NCI-H526 treated with DMSO at 0.1 percent for 48 hours (cell line): ENCODE measurements at places on chromosomes 12 and 14.

GRCh38 chr12:103809154-103809553 lies 31.9 kb downstream of the NT5DC3 start:
- DNase-seq = no peak

DNA sequence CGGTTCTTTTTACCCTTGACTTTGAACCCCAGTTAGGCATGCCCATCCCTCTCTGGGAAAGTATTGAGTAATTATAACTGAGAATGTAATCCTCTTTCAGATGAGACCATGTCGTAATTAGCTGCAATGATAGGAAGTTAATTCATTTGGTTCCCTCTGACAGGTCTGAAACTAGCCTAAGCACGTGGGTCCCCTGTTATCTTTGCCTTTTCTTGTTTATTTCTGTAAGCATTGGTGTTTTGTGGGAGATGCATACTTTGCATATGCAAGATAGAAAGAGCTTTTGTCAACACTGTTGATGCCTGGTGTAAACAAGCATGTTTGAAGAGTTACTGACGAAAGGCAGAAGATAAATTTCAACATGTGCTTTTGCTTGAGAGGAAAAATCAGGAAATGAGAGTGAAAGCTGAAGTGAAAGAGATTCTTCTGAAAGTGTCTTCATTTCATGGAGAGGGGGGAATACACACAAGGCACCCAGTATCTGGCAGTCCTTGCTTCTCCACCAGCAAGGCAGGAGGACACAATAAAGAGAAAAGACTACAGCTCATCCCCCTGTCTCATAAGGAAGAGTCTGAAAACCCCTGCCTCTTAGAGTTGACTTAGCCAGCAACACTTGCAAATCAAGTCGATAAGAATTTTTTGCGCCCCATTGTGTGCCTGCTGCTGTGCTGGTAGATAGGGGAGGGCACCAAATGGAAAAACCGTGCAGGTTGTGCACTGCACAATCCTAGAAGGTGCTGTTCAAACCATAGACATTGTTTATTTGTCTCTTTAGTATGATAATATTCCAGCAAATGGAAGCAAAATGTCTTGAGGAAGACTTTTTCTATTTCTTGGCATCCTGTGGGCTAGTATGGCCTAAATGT lies 77.8 kb downstream of the SLC24A4 start:
- no peak for DNase-seq

DNA sequence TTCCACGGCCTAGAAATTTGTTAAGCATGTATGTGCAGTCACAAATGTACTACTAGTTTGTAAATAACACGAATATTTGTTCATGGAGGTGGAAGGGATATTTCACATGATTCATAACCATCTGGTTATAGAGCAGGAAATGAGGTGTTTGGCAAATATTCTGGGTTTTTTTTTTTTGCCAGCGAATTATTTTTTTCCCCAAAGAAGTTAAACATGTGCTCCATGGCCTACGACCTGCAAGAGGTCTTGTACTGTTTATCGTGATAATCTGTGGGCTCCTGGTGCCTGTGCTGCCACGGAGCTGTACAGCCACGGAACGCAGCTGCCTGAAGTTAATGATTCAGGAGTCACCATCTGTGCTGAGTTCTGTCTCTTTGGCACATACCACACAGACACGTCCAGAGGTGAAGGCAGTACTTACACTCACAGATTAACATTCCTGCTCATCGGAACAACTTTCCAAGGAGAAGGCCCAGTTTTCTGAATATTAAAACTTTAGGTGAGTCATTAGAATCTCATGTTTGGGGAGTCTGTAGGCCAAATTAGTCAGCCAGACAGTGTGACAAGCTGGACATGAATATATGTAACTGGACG lies 156.3 kb downstream of the TMX1 start:
- no peak for DNase-seq

- DNase-seq = no peak
Observed at GRCh38 chr14:74566174-74567141, 45.6 kb downstream of the LTBP2 start.

DNA sequence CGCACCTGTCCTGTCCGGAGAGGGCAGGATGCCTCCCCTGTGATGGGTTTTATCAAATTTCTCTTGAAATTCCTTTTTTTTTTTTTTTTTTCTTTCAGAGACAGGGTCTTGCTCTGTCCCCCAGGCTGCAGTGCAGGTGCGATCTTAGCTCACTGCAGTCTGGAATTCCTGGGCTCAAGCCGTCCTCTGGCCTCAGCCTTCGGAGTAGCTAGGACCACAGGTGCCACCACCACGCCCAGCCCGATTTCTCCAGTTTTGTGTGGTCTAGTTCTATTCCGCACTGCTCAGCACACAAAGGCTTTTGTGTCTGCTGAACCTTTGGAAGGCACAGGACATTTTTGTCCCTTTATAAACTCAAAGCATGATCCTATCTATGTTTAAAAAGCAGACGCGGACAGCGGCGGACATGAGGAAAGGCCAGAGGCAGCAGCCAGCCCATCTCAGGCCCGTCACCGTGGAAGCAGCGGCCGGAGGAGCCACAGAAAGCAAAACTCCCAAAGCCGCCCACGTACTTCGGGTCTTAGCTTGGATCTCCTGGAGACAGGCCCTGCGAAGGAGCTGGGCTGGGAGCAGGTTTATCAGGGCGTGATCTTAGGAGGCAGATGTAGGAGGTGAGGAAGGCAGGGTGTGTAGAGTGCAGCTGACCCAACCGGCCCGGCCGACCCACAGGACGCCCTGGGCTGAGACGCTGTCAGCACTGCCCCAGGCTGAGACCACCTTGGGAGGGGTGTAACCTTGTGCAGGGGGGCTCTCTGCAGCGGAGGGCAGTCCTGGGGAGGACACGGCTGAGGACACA lies 30.9 kb upstream of the FBRSL1 start:
- DNase-seq = no peak

DNA sequence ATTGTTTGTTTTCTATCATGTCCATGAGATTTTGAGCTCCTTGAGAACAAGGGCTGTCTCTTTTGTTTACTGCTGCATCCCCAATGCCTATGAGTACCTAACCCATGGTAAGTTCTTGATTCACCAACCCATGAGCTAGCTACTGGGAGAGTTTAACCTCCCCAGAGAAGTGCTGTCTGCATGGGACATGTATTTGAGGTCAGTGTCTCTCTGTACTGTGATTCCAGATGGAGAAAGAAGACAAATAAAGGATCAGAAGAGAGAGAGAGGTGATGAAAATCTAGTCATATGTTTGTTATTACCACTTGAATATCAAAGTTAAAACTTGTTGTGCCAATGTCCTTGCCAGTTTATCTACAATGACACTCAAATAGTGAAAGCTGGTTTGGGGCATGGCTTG lies 421.8 kb downstream of the BCAT1 start:
- DNase-seq = no peak

- no peak for DNase-seq
Observed at GRCh38 chr12:93221841-93222240, 155.9 kb upstream of the NUDT4 start.

DNA sequence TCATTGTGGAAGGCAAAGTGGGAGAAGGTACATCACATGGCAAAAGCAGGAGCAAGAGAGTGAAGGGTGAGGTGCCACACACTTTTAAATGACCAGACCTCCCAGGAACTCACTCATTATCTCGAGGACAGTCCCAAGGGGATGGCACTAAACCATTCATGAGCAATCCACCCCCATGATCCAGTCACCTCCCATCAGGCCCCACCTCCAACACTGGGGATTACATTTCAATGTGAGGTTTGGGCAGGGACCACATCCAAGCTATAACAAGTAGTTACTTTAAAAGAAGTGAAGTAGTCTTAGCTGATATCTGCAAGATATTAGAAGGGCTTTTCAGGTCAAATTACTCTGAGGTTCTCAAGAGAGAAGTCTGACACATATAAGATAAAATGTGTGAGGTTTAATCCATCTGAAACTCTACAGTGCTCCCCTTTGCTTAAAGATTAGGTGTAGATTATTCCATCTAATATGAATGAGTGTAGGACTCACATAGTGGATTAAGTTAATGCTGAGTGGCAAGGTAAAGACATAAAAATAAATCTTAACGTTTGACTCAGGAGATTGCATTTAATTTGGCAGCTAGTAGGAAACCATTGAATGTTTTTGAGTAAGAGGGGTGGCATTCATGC lies 130.8 kb downstream of the TMX1 start:
- DNase-seq = no peak

- no peak for DNase-seq
Observed at GRCh38 chr12:29944269-29945000, 160.7 kb upstream of the TMTC1 start.

GRCh38 chr12:915090-915489 lies 34.4 kb downstream of the RAD52 start:
- DNase-seq = no peak

GRCh38 chr12:106113446-106113823 lies 25.3 kb downstream of the NUAK1 start:
- DNase-seq = no peak

DNA sequence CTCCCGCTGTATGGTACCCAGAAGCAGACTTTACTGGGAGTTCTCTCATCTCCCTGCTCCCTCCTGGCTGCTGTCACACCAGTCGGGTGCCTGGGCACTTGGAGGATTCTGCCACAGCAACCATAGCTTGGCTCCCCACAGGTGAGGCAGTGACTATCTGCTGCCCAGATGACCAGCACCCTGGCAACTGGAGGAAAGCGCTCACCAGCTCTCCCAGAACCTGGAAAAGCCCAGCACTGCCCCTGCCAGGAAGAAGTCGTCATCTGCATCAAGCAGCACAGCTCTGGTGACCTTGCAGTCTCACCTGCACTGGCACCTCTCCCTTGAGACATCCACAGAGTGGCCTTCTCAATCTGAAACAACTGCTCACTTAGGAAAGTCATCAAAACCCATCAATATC lies 31.9 kb upstream of the TC2N start:
- no peak for DNase-seq

DNA sequence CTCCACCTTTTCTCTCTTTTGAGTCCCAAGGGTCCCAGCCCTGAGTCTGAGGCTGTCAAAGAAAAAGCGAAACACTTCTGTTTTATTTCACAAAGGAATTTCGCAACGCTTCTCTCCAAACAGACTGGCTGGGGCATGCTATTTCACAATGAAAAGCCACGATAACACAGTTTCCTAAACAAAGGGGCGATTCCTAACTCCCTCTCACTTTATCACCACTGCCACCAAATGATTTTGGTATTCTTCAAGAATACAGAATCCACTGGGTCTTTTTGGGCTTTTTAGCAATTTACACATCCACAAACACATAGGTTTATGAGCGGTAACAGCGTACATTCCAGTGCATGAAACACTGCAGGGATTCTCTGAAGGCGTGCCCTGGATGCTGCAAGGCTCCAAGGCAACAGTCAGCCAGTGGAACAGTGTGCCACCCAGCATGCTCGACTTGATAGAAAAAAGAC lies 161.2 kb downstream of the DAD1 start:
- no peak for DNase-seq

- no peak for DNase-seq
Observed at GRCh38 chr12:131699434-131699833, 11.5 kb upstream of the SFSWAP start.

- no peak for DNase-seq
Observed at GRCh38 chr12:7047306-7047705, 13.2 kb upstream of the C1S start.

- DNase-seq = no peak
Observed at GRCh38 chr14:87405563-87405962, 587.4 kb downstream of the GALC start.

- no peak for DNase-seq
Observed at GRCh38 chr12:3461391-3461790, 29.6 kb upstream of the PRMT8 start.

- DNase-seq = no peak
Observed at GRCh38 chr14:29892327-29892726, 35.3 kb downstream of the PRKD1 start.

GRCh38 chr12:100174495-100174894 lies 26.1 kb upstream of the ACTR6 start:
- DNase-seq = no peak

DNA sequence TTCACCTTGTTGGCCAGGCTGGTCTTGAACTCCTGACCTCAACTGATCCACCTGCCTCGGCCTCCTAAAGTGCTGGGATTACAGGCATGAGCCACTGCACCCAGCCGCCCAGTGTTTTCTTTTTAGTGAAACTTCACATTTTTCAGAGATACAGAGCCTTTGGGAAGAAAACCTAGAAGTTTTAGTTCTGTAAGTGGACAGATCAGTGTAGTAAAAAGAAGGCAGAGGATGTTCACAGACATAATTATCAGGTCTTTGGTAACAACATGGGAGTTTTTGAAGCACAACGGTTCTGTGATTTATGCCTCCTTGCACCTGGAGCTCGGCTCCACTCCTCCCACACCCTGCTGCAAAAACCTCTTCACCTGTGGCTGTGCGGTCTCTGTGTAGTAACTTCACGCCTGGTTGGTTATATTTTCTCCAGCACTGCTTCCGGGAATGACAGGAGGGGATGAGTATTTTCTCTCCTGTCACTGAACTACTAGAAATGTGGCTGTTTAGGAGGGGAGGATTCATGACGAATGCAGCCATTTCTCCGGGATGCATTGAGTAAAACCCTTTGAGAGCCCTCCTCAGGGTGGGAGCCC lies 67.0 kb downstream of the ARF6 start:
- peak; percentile 80 for DNase-seq

- DNase-seq = no peak
Observed at GRCh38 chr12:94244165-94245133, 96.1 kb downstream of the PLXNC1 start.

- DNase-seq = no peak
Observed at GRCh38 chr14:100348784-100349685, 25.9 kb downstream of the SLC25A47 start.

- DNase-seq = no peak
Observed at GRCh38 chr12:63899396-63899795, 54.9 kb downstream of the SRGAP1 start.

DNA sequence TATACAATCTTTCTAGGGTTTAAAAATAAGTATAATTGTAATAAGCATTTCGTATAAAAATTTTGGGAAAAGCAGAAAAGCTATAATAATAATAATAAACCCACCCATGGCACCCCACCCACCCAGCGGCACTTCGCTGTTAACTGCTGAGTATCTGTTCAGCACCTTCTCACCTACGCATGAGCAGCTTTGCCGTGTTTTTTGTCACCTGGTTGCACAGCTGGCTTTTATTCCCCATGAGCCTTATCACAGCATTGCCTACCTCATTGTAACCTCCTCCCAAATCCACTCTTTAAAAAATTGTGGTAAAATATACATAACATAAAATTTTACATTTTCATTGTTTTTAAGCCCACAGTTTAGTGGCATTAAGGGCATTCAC lies 34.7 kb downstream of the CYP46A1 start:
- no peak for DNase-seq

DNA sequence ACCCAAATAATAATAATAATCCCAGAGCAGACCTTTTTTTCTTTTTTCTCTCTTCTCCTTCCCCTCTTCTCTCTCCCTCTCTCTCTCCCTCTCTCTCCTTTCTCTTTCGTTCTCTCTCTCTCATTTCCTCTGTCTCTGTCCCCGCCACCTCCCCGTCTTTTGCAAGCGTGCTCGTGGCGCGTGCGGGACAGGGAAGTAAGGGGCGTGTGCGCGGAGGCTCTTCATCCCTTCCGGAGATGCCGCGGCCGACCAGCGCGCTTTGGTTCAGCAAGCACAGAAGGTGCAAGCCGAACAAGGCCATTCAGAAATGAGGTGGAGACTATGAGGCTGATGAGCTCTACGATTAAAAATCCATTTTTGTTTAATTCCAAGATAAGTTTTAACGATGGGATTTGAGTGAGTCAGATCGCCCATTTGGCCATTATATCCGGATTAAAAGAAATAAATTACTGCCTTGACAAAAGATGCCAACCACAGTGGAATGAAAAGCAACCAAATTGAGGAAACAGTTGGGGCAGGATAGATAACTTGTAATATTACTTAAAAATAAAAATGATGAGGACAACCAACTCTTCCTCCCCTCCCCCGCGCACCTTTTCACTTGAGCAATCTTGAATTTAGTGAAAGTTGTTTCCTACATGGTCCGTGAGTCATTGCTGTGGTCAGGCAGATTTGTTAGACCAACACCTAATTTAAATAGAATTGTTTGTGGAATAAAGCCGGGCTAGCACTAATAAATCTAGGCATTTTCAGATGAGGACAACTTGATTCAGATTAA lies 1.2 kb upstream of the AMIGO2 start:
- DNase-seq = no peak
